CD4-positive, alpha-beta T cell treated with Interleukin-15 for 4 hours (primary cell): ENCODE measurements at places on chromosomes 3 and 15.

DNA sequence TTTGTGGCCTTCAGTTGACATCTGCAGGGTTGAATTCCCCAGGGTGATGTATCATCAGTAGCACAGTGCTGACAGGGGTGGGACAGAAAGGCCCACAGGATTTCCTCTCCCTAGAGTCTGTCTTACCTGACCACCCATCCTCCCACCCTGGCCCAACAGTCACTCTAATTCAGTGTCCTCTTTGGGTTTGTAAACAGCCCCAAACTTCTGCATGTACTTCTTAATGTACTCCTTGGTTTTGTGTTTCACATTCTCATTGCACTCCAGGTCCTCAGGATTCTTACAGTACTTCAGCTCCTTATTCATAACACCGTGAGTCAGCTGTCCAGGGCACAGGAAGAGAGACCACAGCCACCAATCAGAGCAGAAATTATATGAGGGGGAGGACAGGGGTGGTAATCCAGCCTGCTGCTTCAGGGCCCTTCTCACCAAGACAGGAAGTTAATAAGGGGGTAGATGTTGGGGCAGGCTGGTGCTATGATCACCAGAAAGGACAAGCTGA is 37.5 kb downstream of the NBEAL2 start:
- DNase-seq, result peak; percentile 49

DNA sequence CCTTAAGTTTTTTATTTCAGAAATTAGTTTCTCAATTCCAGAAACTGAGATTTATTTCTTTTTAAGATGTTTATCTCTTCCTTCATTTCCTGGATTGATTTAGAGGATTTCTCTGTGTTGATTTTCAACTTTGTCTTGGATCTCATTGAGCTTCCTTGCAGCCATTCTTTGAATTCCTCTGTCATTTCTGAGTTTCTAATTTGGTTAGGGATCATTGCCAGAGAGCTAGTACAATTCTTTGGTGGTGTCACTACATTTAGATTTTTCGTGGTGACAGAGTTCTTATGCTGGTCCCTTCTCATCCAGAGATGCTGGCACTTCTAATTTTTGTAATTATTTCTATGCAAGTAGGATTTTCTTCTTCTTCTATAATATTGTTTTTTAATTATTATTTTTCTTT is 691.1 kb upstream of the NAALADL2 start:
- no peak for DNase-seq

DNA sequence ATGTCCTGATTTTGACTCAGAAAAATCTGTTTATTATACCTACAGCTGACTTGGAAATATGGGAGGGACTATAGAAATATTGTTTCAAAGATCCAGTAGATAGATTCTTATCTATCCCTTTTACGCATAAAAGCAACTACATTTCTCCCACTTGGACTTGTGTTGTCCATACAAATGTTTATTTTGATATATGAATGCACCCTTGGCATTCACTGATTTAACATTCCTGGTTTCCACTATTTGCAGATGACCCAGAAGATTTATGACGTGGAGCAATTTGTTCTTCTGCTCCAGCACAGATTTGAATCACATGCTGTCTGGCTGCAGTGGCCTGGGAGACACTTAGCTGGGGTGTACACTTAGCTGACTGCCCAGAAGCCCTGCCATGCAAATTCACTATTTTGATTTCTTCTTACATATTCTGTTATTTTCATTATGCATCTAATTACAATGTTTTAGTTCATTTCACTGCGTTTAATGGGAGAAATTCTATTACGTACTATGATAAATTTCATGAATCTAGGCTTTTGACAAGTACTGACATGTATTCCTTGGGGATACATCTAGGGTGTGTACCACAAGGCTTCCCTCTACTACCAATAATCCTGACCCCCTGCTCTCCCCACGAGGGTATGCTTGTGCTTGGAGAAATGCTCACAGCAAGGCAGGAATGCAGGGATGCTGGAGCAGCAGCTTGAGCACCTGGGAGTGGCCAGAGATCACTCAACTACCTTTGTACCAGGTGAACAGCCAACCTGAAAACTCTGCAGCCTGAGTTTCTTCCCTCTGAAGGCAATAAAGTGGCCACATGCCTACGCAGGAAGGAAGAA is 223.6 kb upstream of the TBL1XR1 start:
- no peak for DNase-seq

DNA sequence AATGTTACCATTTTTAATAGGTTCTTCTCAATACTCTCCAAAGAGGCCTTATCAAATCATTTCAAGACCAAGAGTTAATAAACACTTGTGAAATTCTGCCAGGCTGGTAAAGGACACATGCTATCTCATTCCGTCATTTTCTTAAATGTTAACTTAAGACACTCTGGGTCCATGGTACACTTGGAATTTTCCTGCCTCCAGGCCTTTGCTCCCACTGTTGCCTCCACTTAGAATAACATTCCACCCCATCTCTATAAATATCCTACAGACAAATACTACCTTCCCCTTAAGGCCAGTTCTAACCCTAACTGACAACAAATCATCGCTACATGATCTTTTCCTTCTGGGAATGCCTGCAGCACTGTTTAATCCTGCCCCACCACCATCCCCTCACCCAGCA is 24.1 kb downstream of the MAGI1 start:
- DNase-seq, result no peak

- no peak for DNase-seq
These were observed 119.1 kb downstream of the OPA1 start for GRCh38 chr3:193711964-193712598.
